Putamen (tissue), 1 donor: ENCODE measurements at places on chromosomes 3 and 15.
A peak's percentile ranks its signal among the peaks of the same experiment; 100 is the strongest.

- DNase-seq, result no peak
Measured at GRCh38 chr3:71450162-71450561, 133.4 kb downstream of the FOXP1 start.

GRCh38 chr15:100192097-100193080 lies 149.4 kb downstream of the ADAMTS17 start:
- no peak for DNase-seq

GRCh38 chr3:128429275-128429674 lies 37.4 kb downstream of the DNAJB8 start:
- no peak for DNase-seq

DNA sequence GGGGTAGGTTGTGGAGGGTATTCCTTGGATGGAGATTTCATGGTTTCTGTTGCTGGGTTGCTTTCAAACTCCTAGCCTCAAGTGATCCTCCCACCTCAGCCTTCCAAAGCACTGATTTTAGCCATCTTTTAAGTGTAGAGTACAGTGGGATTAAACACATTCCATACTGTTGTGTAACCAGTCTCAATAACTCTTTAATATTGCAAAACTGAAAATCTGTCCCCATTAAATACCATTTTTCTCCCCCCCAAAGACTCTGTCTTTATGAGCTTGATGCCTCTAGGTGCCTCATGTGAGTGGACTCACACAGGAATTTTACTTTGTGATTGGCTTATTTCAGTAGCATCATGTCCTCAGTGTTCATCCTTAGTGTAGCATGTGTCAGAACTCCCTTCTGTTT lies 74.7 kb upstream of the ATP10A start:
- no peak for DNase-seq

GRCh38 chr15:57685306-57686095 lies 21.0 kb upstream of the POLR2M start:
- DNase-seq, result no peak

- DNase-seq, result no peak
Measured at GRCh38 chr3:21390136-21390535, 360.9 kb downstream of the ZNF385D start.

- no peak for DNase-seq
Measured at GRCh38 chr3:115325539-115325938, 178.5 kb upstream of the ZBTB20 start.

DNA sequence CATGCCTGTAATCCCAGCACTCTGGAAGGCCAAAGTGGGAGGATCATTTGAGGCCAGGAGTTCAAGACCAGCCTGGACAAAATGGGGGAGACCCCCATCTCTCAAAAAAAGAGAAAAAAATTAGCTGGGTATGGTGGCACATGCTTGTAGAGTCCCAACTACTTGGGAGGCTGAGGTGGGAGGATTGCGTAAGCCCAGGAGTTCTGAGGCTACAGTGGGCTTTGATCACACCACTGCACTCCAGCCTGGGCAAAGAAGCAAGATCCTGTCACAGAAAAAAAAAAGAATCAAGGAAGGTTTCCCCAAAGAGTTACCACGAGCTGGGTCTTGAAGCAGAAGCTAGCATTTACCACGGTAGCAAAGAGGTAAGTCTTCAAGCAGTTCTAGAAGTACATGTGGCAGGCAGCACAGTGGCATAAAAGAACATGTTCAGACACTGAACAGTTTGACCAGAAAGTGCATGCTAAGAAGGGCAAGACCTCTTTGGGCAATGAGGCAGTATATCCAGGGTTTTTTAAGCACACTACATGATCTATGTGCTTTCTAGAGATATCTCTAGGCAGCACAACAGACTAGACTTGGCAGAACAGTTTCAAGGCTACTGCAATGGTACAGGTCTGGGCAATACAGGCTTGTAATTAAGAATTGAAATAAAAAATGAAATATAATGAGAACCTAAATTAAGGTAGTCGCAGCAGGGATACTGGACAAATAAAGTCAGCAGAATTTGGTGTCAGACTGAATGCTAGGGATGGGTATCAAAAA lies 418.5 kb downstream of the SHQ1 start:
- no peak for DNase-seq

GRCh38 chr3:71414189-71414927 lies 169.2 kb downstream of the FOXP1 start:
- no peak for DNase-seq

GRCh38 chr3:39592311-39593050 lies 125.0 kb downstream of the MOBP start:
- DNase-seq, result no peak

DNA sequence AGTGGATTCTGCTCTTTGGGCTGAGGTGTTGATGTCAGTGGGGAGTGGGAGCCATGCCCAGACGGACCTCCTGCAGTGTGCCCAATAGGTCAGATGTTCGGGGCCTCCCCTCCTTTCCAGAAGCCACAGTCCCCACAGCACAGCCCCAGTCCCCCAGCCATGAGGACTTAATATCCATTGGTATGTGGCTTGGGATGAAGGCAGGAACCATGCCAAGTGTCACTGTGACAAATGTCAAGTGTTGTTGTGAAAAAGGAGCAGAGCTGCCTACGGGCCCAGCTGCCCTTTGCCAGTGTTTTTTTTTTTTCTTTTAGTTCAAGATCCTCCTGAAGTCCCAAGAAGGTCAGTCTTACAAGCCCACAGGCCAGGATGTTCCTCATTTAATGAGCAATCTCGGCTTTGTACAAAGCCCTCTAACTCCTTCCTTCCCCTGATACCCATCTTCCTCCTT lies 12.2 kb downstream of the SEMA3G start:
- no peak for DNase-seq

DNA sequence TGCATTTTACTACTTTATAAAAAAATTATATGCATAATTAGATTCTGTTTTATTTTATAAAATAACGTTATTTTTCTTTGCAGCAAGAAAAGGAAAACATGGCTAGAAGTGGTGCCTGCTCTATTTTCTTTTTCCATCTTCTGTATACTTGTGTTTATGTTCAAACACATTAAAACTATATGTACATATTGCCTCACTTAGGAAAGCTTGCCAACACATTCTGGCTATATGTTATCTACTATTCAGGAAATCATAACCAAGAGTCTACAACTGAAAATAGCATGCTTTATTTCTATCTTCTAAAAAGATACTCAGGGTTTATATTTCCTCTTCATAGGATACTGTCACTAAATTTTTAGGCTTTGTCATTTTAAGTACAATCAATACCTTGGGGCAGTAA lies 90.2 kb upstream of the KCNMB2 start:
- no peak for DNase-seq

GRCh38 chr3:169657351-169658124 lies 6.0 kb downstream of the MECOM start:
- no peak for DNase-seq

DNA sequence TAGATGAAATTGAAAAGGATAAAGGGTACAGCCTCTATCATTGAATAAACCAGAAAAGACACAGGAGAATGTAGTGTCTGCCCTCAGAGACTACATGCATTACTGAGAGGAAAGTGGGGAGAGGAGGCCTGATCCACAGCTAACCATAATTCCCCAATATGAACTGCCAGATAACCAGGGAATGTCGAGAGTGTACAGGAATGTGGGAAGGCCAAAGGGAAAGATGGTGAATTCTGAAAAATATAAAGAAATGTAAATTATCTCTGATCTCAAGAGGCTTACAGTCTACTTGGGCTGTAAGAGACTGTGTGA lies 22.3 kb downstream of the MYO1E start:
- no peak for DNase-seq

DNA sequence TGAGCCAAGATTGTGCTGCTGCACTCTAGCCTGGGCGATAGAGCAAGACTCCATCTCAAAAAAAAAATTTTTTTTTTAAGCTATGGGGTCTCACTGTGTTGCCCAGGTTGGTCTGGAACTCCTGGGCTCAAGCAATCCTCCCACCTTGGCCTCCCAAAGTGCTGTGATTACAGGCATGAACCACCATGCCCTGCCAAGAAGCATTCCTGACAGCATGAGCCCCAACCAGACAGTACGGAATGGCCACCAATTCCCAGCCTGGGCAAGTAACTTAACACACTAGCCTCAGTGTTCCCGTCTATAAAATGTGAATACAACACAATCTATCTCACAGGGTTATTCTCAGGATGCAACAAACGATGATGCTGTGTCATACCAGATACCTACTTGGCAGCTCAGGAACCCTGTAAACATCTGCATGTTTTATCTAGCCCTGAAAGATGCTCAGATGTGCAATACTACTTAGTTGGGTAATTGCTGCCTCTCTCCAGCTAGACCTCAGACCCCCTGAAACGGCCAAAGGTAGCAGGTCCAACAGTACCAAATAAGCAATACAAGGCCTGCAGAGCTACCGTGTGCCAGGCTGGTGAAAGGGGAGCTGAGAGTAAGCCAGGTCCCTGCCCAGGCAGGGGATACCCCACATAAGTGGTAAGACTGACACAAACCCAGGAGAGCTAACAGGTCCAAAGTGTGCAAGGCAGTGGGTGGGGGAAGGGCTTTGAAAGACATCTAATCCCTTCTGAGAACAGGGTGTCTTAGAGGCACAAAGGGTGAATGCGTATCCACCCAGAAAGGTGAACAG lies 1.9 kb downstream of the TKT start:
- DNase-seq, result no peak

DNA sequence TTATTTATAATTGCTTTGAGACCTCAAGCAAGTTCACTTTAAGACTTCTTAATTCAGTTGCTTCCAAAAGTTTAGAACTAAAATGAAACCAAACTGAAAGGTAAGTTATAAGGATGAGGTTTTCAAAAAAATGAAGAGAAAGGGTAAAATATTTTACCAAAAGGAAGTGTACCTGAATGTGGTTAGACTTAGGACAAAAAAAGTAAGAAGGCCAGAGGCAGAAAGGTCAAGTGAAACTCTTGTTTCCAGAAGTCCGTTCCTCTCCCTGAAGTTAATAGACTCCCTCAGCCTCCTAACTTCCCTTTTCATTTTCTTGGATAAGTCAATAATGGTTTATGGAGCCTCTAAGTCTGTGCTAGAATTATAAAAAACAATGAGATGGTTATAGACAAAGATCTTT lies 16.6 kb downstream of the BTLA start:
- no peak for DNase-seq

DNA sequence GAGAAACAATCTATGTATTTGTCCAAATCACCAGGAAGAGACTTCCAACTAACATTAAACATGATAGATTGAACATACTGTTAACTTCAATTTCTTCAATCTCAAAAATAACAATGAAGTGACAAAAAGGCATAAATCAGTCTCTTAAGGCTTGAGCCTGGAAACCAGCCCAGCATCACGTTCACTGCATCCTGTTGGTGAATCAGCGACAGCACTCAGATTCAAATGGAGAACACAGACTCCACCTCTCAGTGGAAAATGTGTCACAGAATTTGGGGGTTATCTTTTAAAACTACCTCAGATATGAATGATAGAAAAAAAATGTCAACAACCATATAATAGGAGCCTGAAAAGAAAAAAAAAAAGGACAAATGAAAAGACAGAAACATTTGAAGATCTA lies 212.0 kb downstream of the MINAR1 start:
- DNase-seq, result no peak

DNA sequence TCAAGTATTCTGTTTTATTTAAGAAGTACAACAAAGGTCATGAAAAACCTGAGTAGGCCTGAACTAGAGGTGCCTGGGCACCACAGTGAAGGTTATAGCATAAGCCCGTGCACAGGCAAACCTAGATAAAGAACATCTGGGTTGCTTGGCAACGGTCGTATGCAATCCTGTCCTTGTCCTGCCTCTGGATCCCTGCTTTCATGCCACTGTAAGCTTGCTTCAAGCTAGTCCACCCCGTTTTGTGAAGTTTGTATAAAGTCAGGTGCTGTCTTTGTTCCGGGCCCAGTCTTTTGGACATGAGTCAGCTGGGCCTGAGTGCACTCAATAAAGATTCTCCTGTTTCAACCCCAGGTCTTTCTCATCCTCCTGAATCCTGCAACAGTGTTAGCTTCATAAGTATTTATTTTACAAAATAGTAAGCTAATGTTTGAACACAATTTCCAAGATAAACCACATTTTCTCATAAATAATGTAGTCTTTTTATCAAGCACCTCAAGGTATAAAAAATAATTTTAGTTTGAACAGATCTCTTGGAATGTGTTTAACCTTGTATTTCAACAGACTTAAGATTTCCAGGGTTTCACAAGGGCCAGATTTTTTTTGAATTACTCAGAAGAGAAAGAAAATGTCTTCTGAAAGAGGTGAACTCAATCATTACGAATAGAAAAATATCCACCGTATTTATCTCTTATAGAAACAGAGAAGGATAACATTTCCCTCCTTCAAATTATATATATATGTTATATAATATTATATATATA lies 14.3 kb upstream of the SLC9C1 start:
- DNase-seq, result no peak

- no peak for DNase-seq
Measured at GRCh38 chr15:57773051-57773450, 66.5 kb downstream of the POLR2M start.

GRCh38 chr15:75823860-75824613 lies 19.2 kb upstream of the UBE2Q2 start:
- no peak for DNase-seq

DNA sequence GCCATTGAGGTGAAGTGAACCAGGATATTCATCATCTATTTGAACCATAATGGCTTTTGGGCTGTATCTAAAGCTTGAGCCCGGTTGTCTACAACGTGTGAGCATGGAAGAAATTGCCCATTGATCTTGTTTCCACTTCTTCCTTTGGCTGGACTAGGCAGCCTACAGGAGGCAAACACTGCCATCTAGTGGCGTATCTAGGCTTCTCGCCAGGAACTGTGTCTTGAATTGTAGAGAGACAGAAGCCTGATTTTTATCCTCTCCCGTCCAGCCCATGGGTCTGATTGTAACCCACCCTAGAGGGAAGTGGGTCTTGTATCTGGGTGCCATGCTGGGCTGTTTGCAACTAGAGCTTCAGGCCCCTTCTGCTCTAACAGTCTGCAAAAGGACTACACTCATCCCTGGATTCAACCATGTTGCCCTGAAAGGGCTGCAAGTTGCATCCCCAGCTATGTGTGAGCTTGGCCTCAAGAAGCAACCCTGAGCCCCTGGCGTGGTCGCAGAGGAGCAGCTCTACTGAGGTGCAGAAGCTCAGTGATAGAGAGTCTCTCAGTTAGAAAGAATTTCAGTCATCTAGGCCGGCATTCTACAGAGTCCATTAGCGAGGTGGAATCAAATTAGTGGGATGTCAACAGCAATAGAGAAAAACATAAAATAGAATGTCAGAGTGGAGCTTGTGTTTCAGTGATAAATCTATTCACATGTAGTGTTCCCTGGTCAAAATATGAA lies 170.2 kb upstream of the UMPS start:
- DNase-seq, result peak; percentile 77

DNA sequence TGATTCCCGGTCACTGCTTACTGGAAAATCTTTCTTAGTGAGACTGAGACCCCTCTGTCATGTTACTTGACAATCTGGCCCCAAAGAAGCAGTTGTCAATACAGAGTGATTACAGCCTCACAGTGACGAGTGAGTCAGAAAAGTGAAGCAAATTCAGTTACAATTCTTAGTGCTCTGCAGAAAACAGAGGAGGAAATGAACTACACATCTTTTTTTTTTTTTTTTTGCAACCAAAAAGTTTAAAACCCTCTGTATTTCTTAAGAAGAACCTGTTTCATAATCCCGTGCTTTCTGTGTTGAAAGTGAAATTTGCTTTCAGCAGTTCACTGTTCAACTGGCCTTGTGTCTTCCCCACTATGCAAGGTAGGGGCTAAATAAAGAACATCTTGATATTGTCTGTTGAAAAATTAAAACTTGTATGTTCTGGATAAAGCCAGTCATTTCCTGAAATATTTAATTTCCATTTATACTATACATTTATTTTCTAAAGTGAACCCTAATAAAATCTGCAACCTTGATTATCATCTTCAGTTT lies 1.9 kb downstream of the AQP9 start:
- DNase-seq, result no peak

GRCh38 chr15:100801256-100801900 lies 78.3 kb upstream of the ALDH1A3 start:
- DNase-seq, result no peak
